ENCODE measurements at places on chromosomes 11 and 22.

DNA sequence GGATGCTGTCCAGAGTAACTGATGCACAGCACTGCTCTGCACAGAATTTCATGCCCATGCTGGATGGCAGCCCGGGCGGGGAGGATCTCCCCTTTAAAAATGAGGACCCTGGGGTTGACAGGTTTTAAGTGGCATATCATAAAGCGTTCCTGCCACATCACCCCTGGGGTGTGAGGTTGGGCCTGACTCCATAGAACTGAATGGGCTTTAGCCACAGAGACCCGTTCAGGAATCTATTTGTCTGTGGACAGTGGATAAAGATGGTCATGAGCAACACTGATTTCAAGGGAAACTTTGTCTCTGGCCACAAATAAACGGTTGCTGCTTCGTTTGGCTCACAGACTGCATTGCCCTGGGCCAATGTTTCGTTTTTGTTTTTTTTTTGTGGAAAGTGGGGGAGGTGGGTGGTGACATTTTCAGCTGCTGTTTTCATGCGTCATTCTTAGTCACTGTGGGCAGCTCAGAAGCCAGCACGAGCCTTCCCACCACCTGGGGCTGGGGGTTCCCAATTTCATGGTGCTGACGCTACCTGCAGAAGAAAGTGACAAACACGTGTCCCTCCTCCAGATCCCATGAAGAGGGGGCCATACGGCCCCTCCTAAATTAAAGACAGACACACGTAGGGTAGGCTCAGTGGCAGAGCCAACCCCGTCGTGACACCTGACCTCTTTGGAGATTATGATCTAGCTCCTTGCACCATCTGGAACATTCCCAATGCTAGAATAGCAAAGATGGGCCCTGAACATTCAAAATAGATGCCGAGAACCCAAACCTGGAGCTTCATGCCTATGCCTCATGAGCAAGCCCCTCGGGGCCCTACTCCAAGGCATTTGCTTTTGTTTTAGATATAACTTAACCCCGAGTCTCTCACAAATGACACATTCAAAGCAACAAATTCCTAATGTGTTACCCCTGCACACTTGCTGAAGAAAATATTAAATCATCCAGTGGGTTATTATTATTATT, 54.8 kb upstream of the PHF21B start:
- peak; percentile 46 for DNase-seq

GRCh38 chr11:130490682-130491449, 42.4 kb downstream of the ADAMTS15 start:
- DNase-seq, result no peak

DNA sequence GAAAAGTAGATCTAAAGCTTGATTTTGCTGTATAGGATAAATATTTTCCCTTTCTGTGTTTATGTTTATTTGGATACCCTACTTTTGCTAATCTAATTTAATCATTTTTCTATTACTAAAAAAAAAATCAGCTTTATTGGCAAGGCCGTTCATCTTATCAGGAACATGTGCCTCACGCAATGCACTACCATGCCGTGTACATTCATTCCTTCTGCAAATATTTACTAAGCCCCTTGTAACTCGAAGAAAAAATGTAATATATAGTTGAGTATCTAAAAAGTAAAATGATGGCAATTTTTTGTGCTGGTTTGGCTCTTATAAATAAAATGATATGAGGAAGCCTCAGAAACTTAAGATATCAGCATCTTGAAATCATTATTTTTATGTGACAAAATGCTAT, 8.9 kb downstream of the UVRAG start:
- DNase-seq, result no peak

DNA sequence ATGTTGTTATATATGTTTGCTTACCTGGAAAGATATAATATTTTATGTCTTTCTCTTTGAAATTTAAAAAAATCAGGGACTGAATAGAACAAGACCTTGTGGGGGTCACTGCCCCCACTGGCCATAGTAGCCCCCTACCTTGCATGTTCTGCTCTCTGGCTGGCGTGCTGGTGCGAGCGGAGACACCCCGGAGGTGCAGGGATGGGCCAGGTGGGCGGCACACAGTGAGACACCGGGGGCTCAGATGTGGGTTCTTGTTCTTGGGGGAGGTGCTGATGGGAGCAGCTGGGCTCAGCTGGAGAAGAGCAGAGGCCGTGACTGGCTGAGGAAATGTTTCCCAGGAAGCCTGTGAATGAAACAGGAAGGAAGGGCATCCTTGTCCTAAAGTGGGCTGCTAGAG, 20.2 kb downstream of the GAB4 start:
- DNase-seq, result no peak

DNA sequence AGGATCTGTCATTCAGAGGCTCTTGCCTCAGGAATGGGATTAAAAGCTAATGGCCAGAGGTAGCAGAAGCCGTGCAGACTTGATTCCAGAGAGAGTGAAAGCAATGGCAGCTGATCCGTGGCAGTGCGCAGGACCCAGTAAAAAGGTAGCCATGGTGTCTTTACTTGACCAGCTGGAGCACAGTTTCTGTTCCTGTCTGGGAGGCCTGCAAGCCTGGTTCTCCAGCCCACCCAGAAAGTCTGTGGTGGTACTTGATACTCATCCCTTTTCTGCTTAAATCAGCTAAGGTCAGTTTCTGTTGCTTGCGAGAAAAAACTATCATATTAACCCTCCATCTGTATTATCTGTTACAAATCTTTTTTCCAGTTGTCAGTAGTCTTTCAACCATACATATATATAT, 86.7 kb downstream of the RPS6KA4 start:
- no peak for DNase-seq

GRCh38 chr11:18010121-18010670, 2.7 kb downstream of the SERGEF start:
- peak; percentile 6 for DNase-seq

DNA sequence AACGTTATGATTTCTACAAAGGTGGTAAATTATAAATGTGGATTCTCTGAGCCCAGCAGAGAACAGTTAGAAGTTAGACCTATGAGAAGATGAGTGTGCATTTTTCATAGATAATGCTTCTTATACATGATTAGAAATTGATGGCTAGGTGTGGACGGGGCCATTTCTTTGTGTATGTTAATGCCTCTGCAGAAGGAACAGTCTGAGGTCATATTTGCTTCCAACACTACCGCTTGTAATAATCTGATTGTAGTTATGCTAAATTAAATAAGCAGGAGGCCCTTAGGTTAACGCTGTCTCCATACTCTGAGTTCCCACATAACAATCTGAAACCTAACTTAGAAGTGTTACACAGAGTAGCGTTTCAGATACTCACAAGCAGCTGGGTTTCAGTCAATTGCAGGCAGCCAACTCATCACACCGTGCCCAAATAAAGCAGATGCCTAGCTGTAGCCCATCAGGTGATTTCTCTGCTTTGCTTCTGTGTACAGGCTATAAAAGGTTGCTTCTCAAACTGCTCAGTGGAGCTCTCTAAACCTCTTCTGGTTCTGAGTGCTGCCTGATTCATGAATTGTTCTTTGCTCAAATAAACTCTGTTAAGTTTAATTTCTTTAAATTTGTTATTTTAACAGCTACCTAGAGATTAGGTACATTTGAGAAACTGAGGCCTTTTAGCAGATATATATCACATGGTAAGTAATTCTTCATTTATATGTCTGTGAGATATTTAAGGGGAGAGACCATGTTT, 638.8 kb upstream of the CCDC90B start:
- DNase-seq, result no peak

GRCh38 chr11:110184456-110184855, 91.3 kb downstream of the ZC3H12C start:
- DNase-seq, result no peak

DNA sequence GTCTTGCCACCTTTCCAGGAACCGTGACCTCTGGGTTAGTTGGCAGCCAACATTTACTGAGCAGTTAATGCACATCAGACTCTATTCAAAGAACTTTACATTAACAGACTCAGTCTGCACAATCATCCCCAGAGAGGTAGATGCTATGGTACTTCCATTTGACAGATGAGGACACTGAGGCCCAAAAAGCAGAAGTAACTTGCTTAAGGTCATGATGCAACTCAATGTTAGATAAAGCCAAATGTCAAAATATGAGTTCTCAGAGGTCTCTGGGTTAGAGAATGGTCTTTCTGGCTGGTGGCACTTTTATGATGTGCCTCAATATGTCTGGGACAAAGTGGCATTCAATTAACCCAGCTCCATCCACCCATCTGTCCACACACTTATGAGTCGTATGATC, 450.0 kb downstream of the MIAT start:
- no peak for DNase-seq

DNA sequence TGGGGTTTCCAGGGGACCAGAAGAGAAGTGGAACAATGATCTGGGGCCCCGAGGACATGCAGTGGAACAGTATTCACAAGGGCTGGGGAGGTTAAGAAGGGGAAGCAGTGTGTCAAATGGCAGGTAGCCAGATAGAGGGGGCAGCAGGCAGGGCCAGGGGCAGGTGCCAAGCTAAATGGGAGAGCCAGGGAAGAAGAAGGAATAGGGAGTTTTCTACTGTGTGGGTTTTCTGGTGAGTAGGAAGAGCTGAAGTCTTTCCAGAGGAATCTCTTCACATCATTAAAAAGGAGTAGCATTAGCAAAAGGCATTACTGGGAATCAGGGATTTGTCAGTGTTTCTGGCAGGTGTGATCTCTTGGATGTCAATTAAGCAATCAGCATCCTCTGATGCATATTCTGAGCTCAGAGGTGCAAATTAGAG, 55.8 kb downstream of the IRAG1 start:
- DNase-seq, result no peak

DNA sequence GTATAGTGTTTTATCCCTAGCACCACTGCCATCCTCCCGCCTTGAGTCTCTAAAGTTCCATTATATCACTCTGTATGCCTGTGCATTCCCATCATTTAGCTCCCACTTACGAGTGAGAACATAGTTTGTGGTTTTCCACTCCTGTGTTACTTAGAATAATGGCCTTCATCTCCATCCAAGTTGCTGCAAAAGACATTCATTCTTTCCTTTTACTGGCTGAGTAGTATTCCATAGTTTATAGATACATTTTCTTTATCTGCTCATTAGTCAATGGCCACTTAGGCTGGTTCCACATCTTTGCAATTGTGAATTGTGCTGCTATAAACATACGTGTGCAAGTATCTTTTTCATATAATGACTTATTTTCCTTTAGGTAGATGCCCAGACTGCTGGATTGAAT, 24.4 kb downstream of the TAB1 start:
- no peak for DNase-seq

DNA sequence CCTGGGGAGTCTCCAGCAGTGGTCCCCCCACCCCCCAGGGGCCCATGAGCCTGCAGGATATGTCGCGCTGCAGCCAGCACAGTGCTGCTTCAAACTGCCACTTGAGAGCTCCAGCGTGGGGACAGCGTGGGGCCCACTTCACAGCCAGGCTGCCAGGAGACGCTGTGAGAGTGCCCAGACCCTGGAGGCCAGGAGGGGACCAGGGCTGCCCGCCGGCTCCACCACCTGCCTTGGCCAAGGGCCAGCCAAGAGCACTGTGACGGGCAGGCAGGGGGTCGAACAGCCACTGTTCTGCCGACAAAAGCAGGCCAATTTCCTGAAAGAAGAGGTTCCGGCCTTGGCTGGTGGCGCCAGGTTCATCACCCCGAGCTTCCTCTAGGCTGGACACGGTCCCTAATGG, 60.2 kb downstream of the FLRT1 start:
- no peak for DNase-seq

Data from GM12865 (cell line).